ENCODE measurements at places on chromosomes 4 and X.

- no peak for DNase-seq
These were observed 29.2 kb downstream of the NSG1 start for GRCh38 chr4:4415806-4416805.

DNA sequence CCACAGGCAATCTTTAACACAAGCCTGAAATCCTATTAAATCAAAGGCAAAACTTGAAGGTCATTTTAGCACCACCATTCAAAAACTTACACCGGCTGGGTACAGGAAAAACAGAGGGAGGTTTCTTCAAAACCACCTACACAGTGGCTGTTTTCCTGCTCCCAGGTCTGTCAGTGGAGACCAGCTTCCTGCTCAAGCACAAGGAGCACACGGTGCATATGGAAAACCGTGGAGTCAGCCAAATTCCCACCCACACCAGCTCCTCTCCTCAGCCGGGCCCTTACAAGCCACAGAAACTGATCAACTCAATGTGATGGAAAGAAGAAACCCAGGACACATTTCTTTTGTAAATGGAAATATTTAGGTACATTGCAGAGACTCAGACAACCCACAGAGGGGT is 14.3 kb upstream of the FAM241A start:
- no peak for DNase-seq

DNA sequence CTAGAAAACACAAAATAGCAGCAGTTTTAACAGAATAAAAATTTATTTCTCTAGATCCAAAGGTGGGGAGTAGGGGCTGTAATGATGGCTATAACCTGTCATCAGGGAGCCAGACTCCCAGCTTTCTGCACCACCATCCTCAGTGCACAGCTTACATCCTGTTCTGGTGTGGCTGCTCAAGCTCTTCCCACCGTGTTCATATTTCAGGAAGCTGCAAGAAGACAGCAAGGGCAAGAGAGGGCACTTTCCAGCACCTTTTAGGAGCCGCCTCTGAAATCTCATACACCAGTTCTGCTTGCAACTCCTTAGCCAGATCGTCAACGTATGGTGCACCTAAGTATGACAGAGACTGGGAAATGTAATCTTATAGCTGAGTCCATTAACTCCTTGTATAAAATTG is 253.7 kb downstream of the CENPC start:
- DNase-seq, result no peak

- no peak for DNase-seq
These were observed 62.7 kb downstream of the SH3RF1 start for GRCh38 chr4:169208090-169208455.

DNA sequence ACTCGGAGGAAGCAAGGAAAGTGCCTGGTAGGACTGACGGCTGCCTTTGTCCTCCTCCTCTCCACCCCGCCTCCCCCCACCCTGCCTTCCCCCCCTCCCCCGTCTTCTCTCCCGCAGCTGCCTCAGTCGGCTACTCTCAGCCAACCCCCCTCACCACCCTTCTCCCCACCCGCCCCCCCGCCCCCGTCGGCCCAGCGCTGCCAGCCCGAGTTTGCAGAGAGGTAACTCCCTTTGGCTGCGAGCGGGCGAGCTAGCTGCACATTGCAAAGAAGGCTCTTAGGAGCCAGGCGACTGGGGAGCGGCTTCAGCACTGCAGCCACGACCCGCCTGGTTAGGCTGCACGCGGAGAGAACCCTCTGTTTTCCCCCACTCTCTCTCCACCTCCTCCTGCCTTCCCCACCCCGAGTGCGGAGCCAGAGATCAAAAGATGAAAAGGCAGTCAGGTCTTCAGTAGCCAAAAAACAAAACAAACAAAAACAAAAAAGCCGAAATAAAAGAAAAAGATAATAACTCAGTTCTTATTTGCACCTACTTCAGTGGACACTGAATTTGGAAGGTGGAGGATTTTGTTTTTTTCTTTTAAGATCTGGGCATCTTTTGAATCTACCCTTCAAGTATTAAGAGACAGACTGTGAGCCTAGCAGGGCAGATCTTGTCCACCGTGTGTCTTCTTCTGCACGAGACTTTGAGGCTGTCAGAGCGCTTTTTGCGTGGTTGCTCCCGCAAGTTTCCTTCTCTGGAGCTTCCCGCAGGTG is 637 bp downstream of the AR start:
- DNase-seq, result peak; percentile 2

- no peak for DNase-seq
These were observed 252.6 kb downstream of the TMEM47 start for GRCh38 chrX:34404386-34405070.

DNA sequence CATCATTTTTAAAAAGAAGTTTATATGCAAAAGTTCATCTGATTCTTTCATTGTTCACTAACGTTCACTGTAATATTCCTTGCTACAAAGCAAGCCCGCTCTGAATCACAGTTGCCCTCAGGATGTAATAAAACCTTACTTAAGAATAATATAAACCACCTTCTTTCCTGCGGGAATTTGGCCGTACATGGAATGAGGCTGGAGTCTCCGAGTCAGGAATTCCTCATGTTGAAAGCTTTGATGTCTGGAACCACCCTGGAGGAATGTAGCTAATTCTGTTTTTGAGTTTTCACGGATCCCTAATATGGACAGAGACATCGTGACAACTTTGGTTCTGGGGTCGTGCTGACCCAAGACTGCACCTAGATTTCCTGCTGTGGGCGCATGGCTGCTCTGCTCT is 58.5 kb downstream of the CRLF2 start:
- DNase-seq, result no peak

GRCh38 chrX:118983513-118983912 is 9.1 kb downstream of the LONRF3 start:
- DNase-seq, result no peak

DNA sequence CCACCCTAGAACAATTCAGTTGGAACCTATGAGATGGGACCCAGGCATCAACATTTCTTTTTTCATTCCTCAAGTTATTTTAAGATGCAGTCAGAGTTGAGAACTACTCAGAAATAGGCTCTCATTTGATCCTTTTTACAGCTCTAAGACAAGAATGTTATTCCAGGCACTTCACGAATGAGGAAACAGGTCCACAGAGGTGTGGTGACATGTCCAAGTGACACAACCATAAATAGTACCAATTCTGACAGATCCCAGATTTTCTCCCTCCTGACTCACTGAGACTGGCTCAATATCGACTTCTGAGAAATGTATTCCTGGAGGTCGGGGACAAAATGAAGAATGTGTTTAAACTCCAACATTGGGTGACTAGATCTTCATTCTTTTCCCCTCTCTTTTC is 11.1 kb downstream of the TCEANC start:
- no peak for DNase-seq

- DNase-seq, result no peak
These were observed 91.1 kb upstream of the PGRMC2 start for GRCh38 chr4:128378668-128379067.

DNA sequence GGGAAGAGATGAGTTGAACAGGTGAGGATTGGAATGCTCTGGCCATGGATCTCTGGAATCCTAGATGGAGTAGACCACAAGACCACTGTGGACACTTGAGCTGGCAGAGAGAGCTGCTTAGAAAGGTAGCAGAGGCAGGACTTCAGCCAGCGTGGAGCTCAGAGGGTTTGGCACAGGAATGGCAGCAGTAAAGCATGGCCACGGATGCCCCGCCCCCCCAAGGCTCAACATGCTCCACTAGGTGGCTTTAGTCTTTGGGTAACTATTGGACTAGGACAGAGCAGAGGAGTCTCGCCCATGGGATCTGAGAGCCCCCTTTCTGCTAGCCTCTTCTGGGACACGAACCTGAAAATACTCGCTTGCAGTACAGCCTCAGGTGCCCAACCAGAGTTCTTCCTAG is 150.1 kb upstream of the NEIL3 start:
- DNase-seq, result no peak

DNA sequence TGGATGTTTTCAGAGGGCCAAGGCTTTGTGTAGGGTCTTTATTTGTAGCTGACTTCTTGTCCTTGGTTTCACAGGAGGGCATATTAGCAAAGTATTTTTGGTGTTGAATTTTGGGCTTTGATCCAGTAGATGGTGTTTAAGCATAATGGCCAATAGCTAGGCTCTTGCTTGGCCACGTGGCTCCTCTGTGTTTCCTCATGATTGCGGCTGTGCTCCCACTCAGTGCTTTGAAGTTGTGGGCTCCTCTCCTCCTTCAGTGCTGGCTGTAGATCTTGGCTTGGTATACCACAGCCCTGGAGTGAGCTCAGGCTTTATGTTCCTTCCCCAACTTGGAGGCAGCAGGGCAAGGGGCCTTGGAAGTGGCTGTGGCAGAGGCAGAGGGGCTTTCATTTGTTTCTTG is 107.2 kb upstream of the CENPE start:
- DNase-seq, result no peak

GRCh38 chrX:111005166-111005565 is 90.8 kb upstream of the PAK3 start:
- no peak for DNase-seq

DNA sequence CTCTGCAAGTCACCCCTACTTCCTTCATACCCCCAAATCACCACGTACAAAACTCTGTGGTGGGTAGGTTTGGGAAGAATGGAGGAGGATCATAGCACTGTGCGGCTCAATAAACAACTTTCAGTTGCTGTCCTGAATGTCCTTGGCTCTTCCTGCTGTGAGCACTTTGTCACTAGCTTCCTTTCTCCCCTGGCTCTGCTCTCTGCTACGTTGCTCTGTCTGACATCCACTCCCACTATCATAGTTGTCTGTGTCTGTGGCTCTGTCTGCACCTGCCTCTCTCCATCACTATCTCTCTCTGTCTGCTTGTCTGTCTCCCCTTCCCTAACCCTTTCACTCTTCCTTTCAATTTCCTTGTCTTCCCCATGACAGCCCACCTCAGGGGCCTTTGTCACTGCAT is 21.2 kb upstream of the SMPX start:
- no peak for DNase-seq

DNA sequence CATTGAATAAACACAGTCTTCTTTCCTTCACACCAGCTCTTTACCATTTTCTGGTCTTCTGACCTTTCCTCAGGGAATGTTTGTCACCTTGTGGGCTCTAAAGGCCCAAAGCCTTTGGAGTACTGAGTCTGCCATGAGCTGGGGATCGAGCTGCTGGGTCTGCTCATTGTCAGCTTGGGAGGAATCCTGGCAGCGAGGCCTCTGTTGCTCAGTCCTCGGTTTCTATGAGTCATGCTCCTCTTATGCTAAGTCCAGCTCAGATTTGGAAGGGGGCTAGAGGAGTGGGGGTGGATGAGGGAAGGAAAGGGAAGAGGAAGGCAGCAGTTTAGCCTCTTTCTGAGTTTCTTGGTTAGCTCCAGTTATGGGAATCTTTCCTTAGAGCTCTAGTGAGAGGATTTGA is 31.1 kb downstream of the NHSL2 start:
- no peak for DNase-seq

GRCh38 chr4:22653752-22654151 is 39.0 kb upstream of the GBA3 start:
- no peak for DNase-seq

- no peak for DNase-seq
These were observed 27.8 kb upstream of the ALB start for GRCh38 chr4:73376251-73376650.

- no peak for DNase-seq
These were observed 56.6 kb downstream of the AFM start for GRCh38 chr4:73538162-73538561.

- no peak for DNase-seq
These were observed 29.4 kb upstream of the KLHL2 start for GRCh38 chr4:165177725-165178666.

- DNase-seq, result no peak
These were observed 55.6 kb upstream of the CCSER1 start for GRCh38 chr4:90071289-90072235.

DNA sequence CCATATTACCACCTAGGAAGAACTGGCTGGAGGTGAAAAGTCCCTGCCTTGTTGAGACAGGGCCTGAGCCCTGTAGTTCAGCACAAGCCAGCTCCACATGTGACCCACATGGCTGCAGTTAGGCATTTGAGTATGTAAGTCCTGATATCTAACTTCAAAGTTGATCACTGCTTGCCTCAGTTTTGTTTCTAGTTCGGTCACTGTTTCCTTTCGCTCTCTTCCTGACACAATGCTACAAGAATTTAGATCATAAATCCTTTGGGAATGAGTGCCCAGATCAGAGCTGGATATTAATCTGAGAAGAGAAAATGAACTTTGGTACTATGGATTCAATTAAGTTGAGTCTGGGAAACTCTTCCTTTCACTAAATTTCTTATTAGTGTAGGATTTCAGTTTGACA is 48.4 kb downstream of the AKAP4 start:
- DNase-seq, result no peak

DNA sequence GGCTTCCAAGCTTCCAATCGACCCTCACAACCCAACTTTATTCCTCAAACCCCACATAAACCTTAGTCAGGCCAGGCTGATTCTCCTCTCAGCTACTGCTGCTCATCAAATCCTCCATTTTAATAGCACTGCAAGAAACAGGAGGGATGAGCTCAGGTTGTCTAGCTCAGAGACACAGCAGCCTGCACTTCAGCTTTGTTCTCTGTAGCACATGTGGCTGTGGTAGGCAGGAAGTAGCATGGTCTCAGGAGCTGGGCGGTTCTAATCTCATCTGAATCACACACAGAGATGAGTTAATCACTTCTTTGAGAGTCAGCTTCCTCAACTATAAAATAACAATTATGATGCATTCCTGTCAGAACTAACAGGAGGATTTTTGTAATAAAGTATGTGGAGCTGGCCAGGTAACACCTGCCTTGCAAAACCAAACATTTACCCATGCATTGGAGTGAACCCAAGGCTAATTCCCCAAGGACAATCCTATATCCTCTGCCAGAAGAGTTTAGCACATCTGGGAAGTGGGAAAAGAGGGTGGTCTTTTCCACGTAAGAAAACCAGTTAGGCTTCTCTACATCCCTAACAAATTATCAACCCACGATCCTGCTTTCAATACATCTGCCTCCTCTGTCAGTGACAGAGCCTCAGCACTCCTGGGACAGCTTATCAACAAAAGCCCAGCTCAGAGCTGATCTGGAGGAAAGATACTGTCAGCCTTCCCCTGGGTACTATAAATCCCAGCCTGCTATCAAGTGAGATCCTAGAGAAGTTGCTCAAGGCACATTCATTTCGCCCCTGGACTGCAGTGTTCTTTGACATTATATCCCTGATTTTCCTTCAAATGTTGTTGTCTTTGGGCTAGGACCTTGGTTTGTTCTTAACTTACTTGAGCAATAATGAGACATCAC is 32.8 kb downstream of the ELOVL6 start:
- peak; percentile 68 for DNase-seq

DNA sequence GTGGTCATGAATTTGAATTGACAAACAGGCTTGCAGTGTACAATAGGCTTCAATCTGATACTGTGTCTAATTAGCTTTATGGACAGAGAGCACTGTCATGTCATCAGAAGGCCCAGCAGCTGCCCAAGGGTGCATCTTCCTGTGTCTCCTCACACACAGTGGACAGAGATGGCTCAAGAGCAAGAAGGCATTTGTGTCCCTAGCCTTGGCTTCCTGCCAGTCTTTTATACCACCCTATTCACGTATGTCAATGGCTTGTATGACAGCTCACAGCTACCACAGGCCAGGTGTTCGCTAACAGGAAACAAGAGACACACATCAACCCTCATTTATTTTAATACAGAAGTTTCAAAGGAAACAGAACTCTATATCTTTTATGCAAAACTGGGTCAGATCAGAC is 874.0 kb upstream of the AGA start:
- no peak for DNase-seq

Data from stimulated activated CD4-positive, alpha-beta T cell treated with anti-CD3 and anti-CD28 coated beads, Interleukin-15, amount 100 ng/mL, for 24 hours (primary cell).